NCI-H2081 (cell line): ENCODE measurements at places on chromosomes 1 and 21.

GRCh38 chr1:216114180-216114579 is 309.1 kb downstream of the USH2A start:
- no peak for DNase-seq

GRCh38 chr1:228098323-228098931 is 4.7 kb downstream of the C1orf35 start:
- DNase-seq, result no peak

DNA sequence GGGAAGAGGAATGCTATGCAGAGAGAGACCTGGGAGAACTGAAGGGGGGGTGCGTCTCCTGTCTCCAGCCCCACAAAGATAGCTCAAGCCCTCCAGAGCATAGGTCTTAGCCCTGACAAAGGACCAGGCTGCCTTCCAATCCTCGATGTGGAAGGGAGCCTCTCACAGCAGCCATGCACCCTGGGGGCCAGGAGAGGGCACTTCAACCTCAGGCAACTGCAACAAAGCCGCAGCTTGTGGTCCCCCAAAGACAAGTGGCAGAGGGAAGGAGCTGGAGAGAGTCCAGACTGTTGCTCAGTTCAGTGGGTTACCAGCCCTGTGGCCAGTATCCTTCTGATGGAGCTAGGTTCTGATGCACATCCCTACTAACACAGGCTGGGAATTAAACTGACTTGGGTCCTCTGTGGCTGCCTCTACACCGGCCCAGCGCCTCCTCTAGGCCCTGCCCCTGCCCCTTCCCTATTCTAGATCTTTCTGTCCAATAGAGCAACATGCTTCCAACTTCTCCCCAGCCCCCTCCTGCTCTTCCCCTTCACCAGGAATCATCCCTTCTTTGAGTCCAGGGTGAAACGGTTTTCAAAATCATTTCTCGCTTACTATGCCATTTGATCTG is 100.7 kb upstream of the SPATA6 start:
- peak; percentile 88 for DNase-seq

- no peak for DNase-seq
These were observed 199.5 kb downstream of the ADSS2 start for GRCh38 chr1:244252211-244252610.

GRCh38 chr1:31576201-31576669 is at the start of gene TINAGL1:
Gene TINAGL1 (plus strand): TSS chr1:31576515. CDS start chr1:31577149, 634 bp downstream.
- no peak for DNase-seq

DNA sequence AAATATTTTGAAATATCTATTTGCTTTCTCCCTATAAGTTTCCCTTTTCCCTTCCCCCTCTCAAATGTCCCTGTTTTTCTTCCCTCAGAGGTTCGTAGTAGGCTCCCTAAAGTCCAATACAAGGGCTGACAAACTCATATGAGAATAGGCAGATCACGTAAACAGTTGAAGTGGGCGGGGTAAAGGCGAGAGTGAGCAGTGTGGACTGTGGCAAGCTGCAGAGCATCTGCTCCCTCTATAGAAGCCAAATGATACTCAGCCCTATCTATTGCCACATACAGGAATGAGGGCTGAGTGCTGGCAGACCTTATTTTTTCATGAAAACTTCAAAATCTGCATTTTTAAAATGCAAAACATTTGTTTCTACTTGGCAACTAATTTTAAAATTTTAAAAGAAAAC is 26.3 kb downstream of the PRDX6 start:
- DNase-seq, result peak; percentile 19
